ENCODE measurements at places on chromosomes 6 and 20. TPM values are rescaled to one million over a fixed set of nuclear protein-coding genes. Genes with fewer than 3 reads are reported as not detected.

CST7 gene
- total RNA-seq: not detected

APCDD1L gene
- 173 TPM for total RNA-seq

TUBB1 gene
- total RNA-seq: 0.03 TPM

LPIN3 gene
- 8.3 TPM for total RNA-seq

TREM2 gene
- total RNA-seq: not detected

UBD gene
- not detected for total RNA-seq

BIRC7 gene
- 0.07 TPM for total RNA-seq

PPP1R3G gene
- total RNA-seq: 3.0 TPM

NKX2-2 gene
- total RNA-seq: not detected

CALHM5 gene
- 12.1 TPM for total RNA-seq

TMC2 gene
- not detected for total RNA-seq

SCRT2 gene
- not detected for total RNA-seq

ARMC12 gene
- 0.26 TPM for total RNA-seq
